ENCODE measurements at places on chromosomes 6 and 20.

DNA sequence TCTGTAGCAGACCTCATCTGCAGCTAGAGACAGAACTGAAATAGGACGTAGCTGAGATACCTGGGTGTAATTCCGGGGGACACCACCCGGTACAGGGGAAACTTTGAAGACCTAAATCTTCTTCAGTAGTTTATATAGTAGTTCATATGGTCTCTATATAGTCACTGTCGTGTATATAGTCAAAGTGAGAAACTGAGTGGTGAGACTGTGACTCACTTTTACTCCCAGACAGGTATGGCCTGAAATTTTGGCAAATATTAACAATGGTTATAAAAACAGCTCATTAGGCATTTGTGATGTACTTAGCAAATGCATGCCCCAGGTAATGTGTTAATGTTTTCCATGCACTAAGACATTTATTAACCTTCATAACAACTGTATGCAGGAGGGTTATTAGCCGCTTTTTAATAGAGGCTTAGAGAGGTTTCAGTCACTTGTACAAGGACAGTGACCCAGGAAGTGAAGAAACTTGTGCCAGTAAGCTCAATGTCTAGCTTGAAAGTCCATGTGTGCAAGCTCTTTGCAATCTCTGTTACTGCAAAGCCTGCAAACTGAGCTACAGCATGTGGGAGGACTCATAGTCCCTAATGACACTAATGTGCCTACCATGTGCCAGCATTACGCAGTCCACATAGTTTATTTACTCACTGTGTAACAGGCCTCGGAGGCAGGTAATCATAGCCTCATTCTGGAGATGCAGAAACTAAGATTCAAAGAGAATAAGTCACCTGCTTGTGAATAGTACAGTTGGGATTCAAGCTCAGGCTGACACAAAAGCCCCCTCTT is 165.4 kb upstream of the CHD6 start:
- DNase-seq: no peak
- H3K36me3 ChIP-seq: no peaks in the 10 kb centered on the region
- H3K4me3 ChIP-seq: no peak overlapping the region
- H3K27me3 ChIP-seq: no peaks in the 10 kb centered on the region

GRCh38 chr20:34515484-34516246 is 557 bp upstream of the DYNLRB1 start:
- H3K27ac ChIP-seq: peak overlapping the region; percentile 96
- H3K4me3 ChIP-seq: peak overlapping the region; percentile 79
- H3K4me1 ChIP-seq: peaks cover 7% of the 10 kb centered on the region
- DNase-seq: no peak
- H3K27me3 ChIP-seq: no peaks in the 10 kb centered on the region

GRCh38 chr6:169249057-169249456 is 4.6 kb downstream of the THBS2 start:
- DNase-seq: no peak
- H3K27ac ChIP-seq: peak overlapping the region; percentile 80
- no peaks in the 10 kb centered on the region for H3K27me3 ChIP-seq
- H3K4me3 ChIP-seq: peak overlapping the region; percentile 70
- H3K36me3 ChIP-seq: peaks cover 34% of the 10 kb centered on the region

DNA sequence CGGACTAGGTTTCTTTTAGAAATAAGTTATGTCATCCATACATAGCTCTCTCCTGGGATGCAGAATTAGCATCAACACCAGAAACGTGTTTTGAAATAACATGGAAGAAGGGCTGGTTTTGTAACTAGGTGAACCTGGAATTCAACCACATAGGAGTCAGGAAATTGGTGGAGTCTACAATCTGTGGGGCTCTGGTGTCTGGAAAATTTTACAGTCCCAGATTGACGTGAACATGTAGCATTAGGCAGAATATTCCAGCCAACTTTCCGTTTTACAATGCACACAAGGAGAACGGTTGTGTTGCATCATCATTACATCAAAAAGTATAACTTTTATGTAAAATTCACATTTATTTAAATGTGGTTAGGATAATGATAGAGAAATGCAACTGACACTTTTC is 1.9 kb downstream of the KCNQ5 start:
- peaks cover 24% of the 10 kb centered on the region for H3K4me1 ChIP-seq
- H3K27me3 ChIP-seq: no peaks in the 10 kb centered on the region
- DNase-seq: no peak
- no peaks in the 10 kb centered on the region for H3K36me3 ChIP-seq

DNA sequence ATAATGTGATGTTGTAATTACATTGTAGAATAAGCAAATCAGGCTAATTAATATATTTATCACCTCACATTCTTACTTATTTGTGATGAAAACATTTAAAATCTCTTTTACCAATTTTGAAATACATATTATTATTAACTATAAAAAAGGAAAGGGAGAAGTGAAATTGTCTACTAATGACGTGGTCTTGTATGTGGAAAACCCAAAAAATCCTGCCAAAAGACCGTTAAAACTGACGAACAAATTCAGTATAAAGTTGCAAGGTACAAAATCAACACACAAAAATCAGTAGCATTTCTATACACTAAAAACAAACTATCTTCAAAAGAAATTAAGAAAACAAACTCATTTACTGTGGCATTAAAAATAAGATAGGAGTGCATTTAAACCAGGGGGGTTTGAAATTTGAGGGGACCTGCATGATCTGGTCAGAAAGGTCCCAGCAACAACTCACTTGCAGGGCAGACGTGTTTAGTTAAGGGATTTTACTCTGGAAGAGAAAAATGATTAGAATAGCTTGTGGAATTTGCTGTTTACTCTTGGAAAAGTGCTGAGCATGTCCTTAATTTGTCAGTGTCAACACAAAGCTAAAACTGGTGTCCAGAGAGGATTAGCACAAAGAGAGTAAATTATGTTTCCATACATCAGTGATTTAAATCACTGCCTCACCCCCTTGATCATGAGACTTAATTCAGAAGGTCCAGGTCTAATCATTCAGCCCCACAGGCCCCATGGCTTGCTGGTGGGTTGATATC is 235.0 kb upstream of the RIN2 start:
- no peaks in the 10 kb centered on the region for H3K36me3 ChIP-seq
- DNase-seq: no peak
- H3K27ac ChIP-seq: no peak overlapping the region

DNA sequence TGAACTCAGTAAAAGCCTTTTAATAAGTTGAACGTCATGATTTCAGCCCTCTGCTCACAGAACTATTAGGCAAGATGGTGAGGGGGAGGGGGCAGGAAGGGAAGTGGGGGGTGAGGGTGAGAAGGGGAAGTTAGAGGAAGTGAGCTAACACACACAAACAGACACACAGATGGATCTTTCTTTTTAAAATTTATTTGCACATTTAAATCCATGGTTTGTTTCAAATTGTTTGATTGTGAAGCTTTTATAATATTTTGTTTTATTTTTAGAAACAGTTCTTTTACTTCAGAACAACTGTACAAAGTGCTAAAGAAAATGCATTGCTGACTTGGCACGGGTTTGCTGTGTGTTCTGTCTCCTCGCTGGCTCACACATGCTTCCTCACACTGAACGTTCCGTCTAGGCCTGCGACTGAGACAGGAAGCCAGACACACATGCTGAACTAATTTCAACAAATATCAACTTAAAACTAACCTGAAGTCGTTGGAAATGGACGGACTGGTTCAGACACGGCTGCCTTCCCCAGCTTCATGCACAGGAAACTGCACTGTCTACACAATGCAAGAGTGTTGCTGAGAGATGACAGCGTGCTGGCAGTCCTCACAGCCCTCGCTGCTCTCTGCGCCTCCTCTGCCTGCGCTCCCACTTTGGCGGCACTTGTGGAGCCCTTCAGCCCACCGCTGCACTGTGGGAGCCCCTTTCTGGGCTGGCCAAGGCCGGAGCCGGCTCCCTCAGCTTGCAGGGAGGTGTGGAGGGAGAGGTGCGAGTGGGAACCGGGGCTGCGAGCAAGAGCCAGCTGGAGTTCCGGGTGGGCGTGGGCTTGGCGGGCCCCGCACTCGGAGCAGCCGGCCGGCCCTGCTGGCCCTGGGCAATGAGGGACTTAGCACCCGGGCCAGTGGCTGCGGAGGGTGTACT is 8.1 kb upstream of the ZBP1 start:
- H3K4me3 ChIP-seq: peak overlapping the region; percentile 8
- no peaks in the 10 kb centered on the region for H3K36me3 ChIP-seq
- no peak for DNase-seq
- H3K27ac ChIP-seq: peak overlapping the region; percentile 36

GRCh38 chr6:78908621-78909020 is 41.3 kb downstream of the IRAK1BP1 start:
- no peak overlapping the region for H3K27ac ChIP-seq
- no peak for DNase-seq
- H3K36me3 ChIP-seq: no peaks in the 10 kb centered on the region
- no peaks in the 10 kb centered on the region for H3K4me1 ChIP-seq
- no peaks in the 10 kb centered on the region for H3K27me3 ChIP-seq

GRCh38 chr20:50066161-50066834 is 46.7 kb downstream of the UBE2V1 start:
- H3K36me3 ChIP-seq: no peaks in the 10 kb centered on the region
- H3K4me3 ChIP-seq: no peak overlapping the region
- H3K4me1 ChIP-seq: peaks cover 5% of the 10 kb centered on the region
- no peak overlapping the region for H3K27ac ChIP-seq

DNA sequence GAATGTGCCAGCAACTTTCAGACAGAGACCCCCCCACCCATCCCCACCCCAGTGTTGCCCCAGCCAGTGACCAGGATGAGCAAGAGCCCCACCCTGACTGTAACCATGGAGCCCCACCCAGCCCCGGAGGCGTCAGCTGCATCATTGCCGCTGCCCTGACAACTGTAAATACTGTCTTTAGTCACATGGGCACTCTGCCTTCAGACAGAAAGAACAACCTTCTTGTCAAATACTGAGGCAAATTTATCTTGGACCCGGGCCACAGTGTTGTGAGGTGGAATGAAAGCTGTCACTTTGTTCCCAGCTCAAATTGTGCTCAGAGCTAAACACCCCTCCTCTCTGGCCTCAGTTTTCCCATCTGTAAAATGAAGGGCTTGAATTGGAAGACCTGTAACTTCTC is 23.7 kb downstream of the MOCS3 start:
- H3K36me3 ChIP-seq: no peaks in the 10 kb centered on the region
- H3K27ac ChIP-seq: no peak overlapping the region
- H3K4me3 ChIP-seq: no peak overlapping the region
- no peak for DNase-seq
- H3K4me1 ChIP-seq: no peaks in the 10 kb centered on the region
- H3K27me3 ChIP-seq: no peaks in the 10 kb centered on the region

- H3K4me3 ChIP-seq: peak overlapping the region; percentile 80
- H3K4me1 ChIP-seq: peaks cover 28% of the 10 kb centered on the region
- peaks cover 13% of the 10 kb centered on the region for H3K27me3 ChIP-seq
These were observed 1.3 kb upstream of the SLC35D3 start for GRCh38 chr6:136920671-136921380.

- no peak overlapping the region for H3K4me3 ChIP-seq
- no peaks in the 10 kb centered on the region for H3K27me3 ChIP-seq
- no peak for DNase-seq
- H3K4me1 ChIP-seq: no peaks in the 10 kb centered on the region
These were observed 319.1 kb downstream of the ARHGAP18 start for GRCh38 chr6:129390900-129391299.
